Foreskin fibroblast (primary cell): ENCODE measurements at places on chromosomes 7 and 10.

- DNase-seq, result no peak
Observed at GRCh38 chr7:148856891-148857290, 27.2 kb downstream of the EZH2 start.

GRCh38 chr10:110077436-110078130, 69.8 kb downstream of the ADD3 start:
- peak; percentile 63 for DNase-seq

DNA sequence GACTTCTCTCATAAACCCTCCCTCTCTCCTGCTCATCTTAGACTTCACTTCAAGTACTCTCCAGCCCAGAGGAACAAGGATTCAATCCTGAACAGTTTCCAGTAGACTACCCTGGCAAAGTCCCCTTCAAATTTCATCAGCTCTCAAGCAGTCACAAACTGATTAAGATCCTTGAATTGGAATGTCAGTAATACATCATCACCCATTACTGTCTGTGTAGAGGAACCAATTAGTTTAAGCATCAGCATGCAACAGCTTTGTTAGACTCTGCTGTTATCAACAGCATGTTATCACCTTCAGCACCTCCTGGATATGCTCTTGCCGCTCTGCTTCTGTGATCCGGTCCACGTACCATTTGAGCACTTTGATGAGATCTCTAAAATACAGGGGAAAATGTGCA, 307.0 kb upstream of the IMMP2L start:
- DNase-seq, result no peak

DNA sequence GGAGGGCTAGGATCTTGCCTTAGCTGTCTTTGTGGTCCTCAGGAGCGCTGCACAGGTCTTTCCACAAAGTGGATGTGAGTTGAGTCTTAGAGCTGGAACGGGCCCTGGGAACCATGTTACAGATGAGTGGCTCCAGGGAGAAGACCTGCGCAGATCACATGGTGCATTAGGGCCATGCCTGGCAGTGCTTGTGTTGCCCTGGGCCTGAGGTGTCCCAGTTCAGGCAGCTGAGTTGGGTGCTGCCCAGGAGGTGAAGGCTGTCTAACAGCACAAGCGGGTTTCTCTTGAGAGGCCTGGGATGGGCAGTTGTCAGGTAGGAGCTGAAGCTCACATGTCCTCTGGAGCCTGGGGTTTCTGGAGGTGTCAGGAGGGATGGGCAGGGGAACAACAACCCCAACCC, 33.7 kb upstream of the ANKRD2 start:
- no peak for DNase-seq

DNA sequence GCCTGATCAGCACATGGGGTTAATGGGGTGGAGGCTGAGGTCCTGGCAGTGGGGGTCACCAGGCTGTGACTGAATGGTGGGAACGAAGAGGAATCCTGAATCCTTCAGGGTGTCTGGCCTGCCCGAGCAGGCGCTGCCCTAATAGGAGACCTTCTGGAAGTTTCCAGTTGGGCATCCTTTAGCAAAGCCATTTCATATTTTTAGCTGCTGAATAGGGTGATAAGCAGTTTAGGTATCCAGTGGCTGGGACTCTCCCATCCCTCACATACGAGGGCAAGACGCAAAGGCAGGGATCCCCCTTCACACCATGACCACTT, 159.3 kb downstream of the SH3PXD2A start:
- no peak for DNase-seq

DNA sequence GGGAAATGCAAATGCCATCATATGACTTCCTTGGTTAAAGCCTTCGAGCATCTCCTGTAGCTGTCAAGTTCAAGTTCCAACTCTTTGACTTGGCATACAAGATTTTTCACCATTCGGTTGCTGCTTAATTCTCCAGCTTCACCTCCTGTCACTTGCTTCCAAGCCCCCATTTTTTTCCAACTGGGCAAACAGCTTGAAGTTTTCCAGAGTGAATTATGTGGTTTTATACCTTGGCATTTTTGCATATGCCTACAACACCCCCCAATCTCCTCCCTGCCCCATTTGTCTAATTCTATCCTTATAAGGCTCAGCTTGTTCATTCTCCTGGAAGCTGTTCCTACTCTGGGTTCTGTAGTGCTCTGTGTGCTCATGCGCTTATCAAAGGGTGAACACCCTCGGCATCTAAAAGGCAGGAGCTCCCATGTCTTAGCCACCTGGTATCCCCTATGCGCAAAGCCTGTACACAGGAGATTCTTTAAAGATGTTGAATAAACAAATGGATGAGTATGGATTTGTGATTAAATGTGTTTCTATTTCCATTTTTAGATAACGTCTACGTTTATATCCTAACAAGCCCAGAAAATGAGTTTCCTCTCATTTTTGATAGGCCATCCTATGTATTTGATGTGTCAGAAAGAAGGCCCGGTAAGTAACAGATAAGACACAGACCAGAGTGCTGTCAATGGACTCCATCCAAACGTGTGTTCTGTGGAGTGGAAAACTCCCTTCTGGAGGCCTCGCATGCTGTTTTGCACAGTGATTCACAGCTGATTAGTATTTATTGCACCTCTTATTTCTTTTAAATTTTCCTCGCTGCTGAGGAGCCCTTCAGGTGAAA, 52.5 kb downstream of the CDHR3 start:
- DNase-seq, result peak; percentile 39

DNA sequence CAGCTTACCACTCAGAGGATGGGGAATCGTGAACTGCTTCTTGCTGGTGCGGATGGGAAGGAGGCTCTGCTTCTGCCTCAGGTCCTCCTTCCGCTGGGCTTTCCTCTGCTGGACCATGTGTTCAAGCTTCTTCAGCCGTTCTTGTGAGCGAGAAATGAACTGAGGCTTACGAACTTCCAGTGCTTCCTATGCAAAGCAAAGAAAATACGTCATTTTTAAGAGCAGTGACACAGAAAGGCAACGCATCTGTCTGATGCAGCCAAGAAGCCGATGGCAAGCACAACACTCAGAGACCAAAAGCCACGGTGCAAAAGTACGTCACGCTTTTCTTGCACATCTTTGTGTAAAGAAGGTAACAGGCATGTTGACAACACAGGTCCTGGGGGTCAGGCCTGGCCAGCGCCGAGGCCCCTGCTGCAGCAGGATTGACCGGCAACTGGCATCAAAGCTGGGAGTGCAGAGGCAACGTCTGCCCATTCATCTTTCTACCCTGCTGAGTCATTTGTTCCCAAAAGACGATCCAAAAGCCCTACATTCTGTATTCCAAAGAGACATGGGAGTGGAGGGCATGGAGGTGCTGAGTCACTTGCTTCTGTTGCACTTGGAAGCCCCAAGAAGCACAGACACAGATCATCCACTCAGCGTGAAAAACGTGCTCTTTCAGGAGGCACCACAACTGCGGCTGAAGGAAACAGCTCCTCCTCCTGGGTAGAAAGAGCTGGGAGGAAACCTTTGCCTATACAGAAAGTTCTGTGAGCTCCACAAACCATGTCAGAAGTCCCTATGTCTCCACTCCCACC, 71.0 kb upstream of the ADAM12 start:
- peak; percentile 93 for DNase-seq

GRCh38 chr10:1417574-1417973, 319.8 kb downstream of the ADARB2 start:
- no peak for DNase-seq

GRCh38 chr10:131860806-131861440, 39.9 kb upstream of the PPP2R2D start:
- DNase-seq, result no peak

DNA sequence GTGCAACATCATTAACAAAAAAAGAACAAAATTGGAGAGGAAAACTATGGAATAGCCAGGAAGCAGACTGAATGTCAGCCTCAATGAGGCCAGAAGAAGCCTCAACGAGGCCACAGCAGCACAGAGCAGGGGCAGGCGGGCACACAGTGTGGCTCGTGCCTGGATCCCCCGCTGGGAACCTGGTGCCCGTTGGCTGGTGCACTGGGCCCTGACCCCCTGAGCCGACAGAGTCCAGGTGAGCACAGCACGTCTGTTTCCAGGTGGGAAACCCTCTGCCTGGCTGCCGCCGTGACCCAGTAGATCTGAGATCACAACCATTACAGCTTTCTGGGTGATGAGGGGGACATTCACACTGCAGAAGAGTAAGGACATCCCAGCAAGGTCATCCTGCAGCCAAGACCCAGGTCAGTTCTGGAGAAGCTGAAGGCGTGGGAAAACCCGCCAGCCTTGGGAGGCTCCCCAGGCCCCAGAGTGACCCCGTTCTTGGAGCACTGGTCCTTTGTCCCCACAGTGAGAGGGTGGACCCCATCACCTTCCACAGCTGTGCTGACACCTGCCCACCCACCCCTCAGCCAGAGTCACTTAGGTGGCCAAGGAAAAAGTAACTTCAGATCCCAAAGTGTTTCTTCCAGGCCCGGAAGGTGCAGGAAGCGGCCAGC, 222.1 kb downstream of the ADARB2 start:
- DNase-seq, result no peak

- no peak for DNase-seq
Observed at GRCh38 chr10:3148994-3149393, 23.6 kb downstream of the PITRM1 start.

GRCh38 chr7:138025215-138026186, 23.6 kb upstream of the CREB3L2 start:
- DNase-seq, result no peak

- DNase-seq, result peak; percentile 21
Observed at GRCh38 chr10:18681366-18681765, 22.1 kb downstream of the ARL5B start.
